ENCODE measurements at places on chromosomes 13 and 19. TPM values are rescaled to one million over a fixed set of nuclear protein-coding genes. Genes with fewer than 3 reads are reported as not detected.

HCN2 gene
- 0.38 TPM for total RNA-seq

APOE gene
- total RNA-seq = 757 TPM

DNA sequence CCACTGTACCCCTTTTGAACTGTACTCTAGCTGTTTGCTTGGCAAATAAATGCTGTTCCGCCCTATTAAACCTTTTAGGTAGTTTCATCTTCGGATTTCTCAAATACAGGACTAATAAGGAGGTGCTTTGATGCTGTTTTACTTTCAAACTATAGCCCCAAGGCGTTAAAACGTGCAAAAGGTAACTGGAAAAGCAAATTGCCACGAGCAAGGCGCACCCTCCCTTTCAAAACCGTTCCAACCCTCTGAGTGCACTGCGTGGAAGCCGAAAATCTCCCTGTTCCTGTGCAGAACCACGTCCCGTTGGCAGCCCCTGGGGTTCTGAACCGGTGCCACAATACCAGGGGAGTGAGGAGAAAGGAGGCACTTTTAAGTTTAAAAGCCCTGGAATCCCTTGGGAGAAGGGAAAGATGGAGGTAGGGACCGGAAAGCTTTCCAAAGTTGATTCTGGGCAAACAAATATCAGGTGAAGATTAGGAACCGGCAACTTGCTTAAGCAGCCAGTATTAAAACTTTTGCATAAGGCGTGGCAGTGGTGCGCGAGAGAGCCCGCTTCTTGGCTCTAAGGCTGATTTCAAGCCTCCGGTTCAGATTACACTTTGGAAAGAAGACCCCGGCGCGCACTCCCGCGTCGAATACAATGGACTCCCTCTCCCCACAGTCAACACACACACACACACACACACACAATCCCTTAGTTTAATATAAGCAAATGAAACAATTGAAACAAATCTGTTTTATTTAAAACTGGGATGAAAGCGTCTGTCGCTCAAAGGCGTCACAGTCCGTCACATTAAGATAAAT lies 9.5 kb downstream of the POU4F1 start:
- no peak overlapping the region for H3K27ac ChIP-seq
- no peak for DNase-seq
- no peaks in the 10 kb centered on the region for H3K36me3 ChIP-seq
- H3K4me3 ChIP-seq = no peak overlapping the region
- no peaks in the 10 kb centered on the region for H3K4me1 ChIP-seq

GRCh38 chr19:1986357-1987162 lies 29.0 kb downstream of the BTBD2 start:
- no peak for DNase-seq
- H3K4me1 ChIP-seq = no peaks in the 10 kb centered on the region
- H3K27me3 ChIP-seq = no peaks in the 10 kb centered on the region
- no peak overlapping the region for H3K27ac ChIP-seq
- no peaks in the 10 kb centered on the region for H3K36me3 ChIP-seq

GRCh38 chr19:3477951-3478350 lies 2.4 kb downstream of the SMIM24 start:
- no peaks in the 10 kb centered on the region for H3K36me3 ChIP-seq
- no peaks in the 10 kb centered on the region for H3K4me1 ChIP-seq
- no peak for DNase-seq
- H3K27me3 ChIP-seq = peaks cover 21% of the 10 kb centered on the region
- no peak overlapping the region for H3K27ac ChIP-seq

DNA sequence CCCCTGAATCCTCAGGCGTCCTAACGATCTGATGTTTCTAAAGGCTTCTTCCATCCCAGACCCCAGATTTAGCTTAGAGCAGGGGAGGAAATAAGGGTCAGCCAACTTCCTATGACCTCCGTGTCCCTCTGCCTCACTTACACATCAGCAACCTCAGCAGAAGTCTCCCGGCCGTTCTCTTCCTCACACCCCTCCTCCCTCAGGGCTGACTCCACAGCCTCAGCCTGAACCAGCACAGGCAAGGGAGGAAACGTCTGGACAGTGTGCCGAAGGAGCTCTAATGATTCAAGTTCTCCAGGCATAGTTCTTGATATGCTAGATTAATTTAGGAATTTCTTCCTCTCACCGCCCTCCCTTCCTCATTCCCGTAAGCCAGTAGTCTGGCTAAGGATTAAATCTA lies 121.4 kb downstream of the NUFIP1 start:
- H3K27ac ChIP-seq = no peak overlapping the region
- no peaks in the 10 kb centered on the region for H3K27me3 ChIP-seq
- no peak overlapping the region for H3K4me3 ChIP-seq
- H3K36me3 ChIP-seq = no peaks in the 10 kb centered on the region
- no peaks in the 10 kb centered on the region for H3K4me1 ChIP-seq

CARD8 gene
- total RNA-seq = 51.3 TPM

- H3K27ac ChIP-seq = no peak overlapping the region
- no peaks in the 10 kb centered on the region for H3K36me3 ChIP-seq
- DNase-seq = no peak
- H3K4me1 ChIP-seq = no peaks in the 10 kb centered on the region
- no peak overlapping the region for H3K4me3 ChIP-seq
- no peaks in the 10 kb centered on the region for H3K27me3 ChIP-seq
Measured at GRCh38 chr13:78759704-78760103, 100.7 kb upstream of the OBI1 start.

- H3K27ac ChIP-seq = no peak overlapping the region
- no peaks in the 10 kb centered on the region for H3K4me1 ChIP-seq
- no peaks in the 10 kb centered on the region for H3K36me3 ChIP-seq
- H3K4me3 ChIP-seq = no peak overlapping the region
- no peaks in the 10 kb centered on the region for H3K27me3 ChIP-seq
Measured at GRCh38 chr19:37809366-37809765, 30.0 kb upstream of the ZNF573 start.

GRCh38 chr19:54158812-54159351 lies 639 bp downstream of the LENG1 start:
- DNase-seq = peak; percentile 57
- H3K4me1 ChIP-seq = peaks cover 58% of the 10 kb centered on the region
- H3K27ac ChIP-seq = peak overlapping the region; percentile 94
- H3K4me3 ChIP-seq = peak overlapping the region; percentile 61

GRCh38 chr13:30375265-30375835 lies 46.9 kb upstream of the UBE2L5 start:
- no peaks in the 10 kb centered on the region for H3K27me3 ChIP-seq
- H3K36me3 ChIP-seq = no peaks in the 10 kb centered on the region
- no peak overlapping the region for H3K4me3 ChIP-seq

GRCh38 chr13:106302011-106302410 lies 233.5 kb downstream of the EFNB2 start:
- no peak for DNase-seq
- no peak overlapping the region for H3K4me3 ChIP-seq
- no peaks in the 10 kb centered on the region for H3K4me1 ChIP-seq

KISS1R gene
- total RNA-seq = not detected

Measured in left lung (tissue), 14 donors.